Upper lobe of left lung (tissue), 6 donors: ENCODE measurements at places on chromosomes 16 and 17.

- no peak overlapping the region for H3K27ac ChIP-seq
- peaks cover 31% of the 10 kb centered on the region for H3K36me3 ChIP-seq
- H3K27me3 ChIP-seq, result no peaks in the 10 kb centered on the region
- DNase-seq, result no peak
- peaks cover 32% of the 10 kb centered on the region for H3K4me1 ChIP-seq
- no peak overlapping the region for H3K4me3 ChIP-seq
These were observed 99.2 kb upstream of the PLCG2 start for GRCh38 chr16:81679721-81680430.

- H3K4me3 ChIP-seq, result no peak overlapping the region
- H3K27me3 ChIP-seq, result no peaks in the 10 kb centered on the region
- H3K27ac ChIP-seq, result no peak overlapping the region
- peaks cover 54% of the 10 kb centered on the region for H3K36me3 ChIP-seq
- no peak for DNase-seq
These were observed 16.7 kb downstream of the CCDC57 start for GRCh38 chr17:82195675-82196672.

DNA sequence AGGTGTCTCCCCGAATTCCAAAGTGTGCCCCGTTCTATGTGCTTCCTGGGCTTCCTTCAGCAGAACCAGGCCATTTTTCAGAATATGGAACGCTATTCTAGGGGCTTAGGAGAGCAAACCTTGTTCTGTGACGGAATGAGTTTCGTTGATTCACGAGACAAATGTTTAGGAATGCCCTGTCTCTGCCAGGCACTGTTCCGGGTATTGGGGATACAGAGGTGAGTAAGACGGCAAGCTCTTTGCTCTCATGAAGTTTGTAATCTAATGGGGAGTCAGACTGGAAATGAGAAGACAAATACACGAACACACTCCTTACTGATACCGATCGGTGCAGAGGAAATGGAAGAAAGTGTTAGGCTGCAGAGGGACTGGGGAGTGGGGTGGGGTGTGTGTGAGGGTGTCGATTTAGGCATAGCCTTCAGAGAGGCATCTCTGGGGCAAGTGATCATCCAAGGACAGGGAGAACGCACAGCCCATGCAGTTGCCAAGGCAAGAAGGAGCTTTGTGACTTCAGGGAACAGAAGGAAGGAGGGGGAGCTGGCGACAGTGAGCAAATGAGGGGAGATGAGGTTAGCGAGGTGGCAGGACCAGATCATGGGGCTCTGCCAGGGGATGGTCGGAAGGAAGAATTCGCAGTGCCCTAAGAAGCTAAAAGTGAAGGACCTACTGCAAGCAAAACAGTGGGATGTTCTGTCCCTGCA, 189.6 kb downstream of the MSI2 start:
- no peak overlapping the region for H3K27ac ChIP-seq
- H3K4me1 ChIP-seq, result peaks cover 4% of the 10 kb centered on the region
- no peak for DNase-seq
- H3K27me3 ChIP-seq, result no peaks in the 10 kb centered on the region
- H3K4me3 ChIP-seq, result no peak overlapping the region

DNA sequence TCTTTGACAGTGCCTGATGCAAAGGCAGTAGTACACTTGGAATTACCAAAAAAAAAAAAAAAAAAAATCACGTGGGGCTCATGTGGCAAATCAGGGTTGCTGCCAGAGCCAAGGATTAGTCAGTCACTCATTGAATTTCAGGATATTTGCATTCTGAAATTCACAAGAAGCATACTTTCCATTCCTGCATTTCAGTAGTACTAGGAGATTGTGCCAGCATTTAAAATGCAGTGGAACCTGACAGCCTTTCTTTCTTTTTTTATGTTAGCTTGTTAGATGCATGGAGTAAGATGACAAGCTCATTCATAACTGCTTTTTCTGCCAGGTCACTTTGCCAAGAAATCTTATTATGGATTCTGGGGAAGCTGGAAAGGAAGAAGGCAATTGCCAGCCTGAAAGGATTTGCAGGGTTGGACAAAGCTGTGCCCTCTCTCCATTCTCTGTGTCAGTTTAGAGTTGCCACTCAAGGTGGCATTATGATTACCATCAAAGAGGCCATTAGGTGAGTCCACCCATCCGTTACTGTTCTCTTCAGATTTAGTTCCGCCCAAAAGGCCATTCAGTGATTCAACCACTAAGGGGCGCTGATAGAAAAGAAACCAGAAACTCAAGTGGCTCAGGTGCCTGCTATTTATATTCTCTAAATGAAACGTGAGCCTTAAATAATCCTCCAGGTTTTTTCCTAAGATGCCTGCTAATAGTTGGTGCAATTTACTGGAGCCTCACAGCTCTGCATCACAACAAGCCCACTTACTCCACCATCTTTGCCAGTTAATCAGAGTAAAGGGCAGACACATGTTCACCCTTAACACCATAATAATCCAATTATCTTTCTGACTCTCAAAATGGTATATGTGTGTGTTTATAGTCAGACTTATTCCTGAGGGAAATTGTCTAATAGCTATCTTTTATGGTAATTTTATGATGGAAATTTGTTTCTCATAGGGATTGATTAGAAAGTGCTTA, 59.0 kb downstream of the TANGO6 start:
- H3K4me3 ChIP-seq, result no peak overlapping the region
- peaks cover 7% of the 10 kb centered on the region for H3K4me1 ChIP-seq
- no peaks in the 10 kb centered on the region for H3K36me3 ChIP-seq
- DNase-seq, result no peak
- H3K27ac ChIP-seq, result no peak overlapping the region

- H3K36me3 ChIP-seq, result peaks cover 31% of the 10 kb centered on the region
- no peaks in the 10 kb centered on the region for H3K27me3 ChIP-seq
- no peak overlapping the region for H3K4me3 ChIP-seq
- H3K27ac ChIP-seq, result no peak overlapping the region
- no peak for DNase-seq
These were observed 68.2 kb downstream of the CDK12 start for GRCh38 chr17:39529455-39529854.

DNA sequence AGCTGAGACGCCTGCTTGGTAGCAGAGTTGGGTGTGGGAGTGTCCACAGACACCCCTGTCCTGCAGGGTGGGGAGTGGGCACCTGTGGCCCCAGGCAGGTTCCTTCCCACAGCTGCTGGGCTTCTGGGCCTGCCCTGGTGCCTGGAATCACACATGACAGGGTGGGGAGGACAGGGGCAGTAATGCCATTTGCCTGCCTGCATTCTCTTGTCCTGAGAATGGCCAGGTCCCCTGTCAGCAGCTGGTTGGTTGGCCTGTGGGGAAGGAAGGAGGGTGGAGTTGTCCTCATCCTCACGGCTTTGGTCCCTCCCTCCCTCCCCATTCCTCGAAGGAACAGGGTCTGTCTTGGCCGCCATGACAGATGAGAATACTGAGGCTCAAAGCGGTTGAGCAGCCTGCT, 5.2 kb downstream of the PRSS53 start:
- no peaks in the 10 kb centered on the region for H3K27me3 ChIP-seq
- DNase-seq, result no peak
- H3K27ac ChIP-seq, result no peak overlapping the region
- peaks cover 18% of the 10 kb centered on the region for H3K4me1 ChIP-seq
- no peak overlapping the region for H3K4me3 ChIP-seq
- peaks cover 34% of the 10 kb centered on the region for H3K36me3 ChIP-seq

DNA sequence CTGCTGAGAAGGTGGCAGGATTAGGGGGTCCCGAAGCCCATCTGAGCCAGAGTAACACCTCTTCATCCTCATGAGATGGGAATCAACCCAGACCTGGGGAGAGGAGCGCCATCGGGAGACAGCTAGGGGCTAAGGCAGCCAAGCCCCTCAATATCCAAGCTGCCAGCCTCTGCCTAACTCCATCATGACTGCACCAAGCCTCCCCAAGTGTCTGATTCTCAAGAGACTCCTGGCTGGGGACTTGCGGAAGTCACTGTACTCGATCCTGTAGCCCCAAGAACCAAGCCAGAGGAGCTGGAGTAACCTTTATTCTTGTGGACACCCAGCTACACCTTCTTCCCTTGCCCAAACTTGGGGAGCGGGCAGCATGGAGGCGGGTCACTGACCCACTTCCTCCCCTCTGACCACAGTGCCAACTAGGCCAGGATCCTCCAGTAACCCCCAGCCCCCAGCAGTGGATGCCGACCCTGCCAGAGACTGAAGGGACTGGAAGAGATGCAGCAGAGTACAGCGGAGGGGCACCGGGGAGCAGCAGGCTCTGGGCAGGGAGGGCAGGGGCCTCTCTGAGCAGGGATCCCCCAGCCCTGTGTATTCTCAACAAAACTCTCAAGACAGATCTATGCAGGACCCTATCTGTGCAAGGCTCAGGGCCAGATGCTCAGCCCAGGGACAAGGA, 13.3 kb downstream of the HDAC5 start:
- peaks cover 11% of the 10 kb centered on the region for H3K36me3 ChIP-seq
- H3K27me3 ChIP-seq, result no peaks in the 10 kb centered on the region
- peak overlapping the region; percentile 31 for H3K4me3 ChIP-seq
- peak overlapping the region; percentile 71 for H3K27ac ChIP-seq
- peaks cover 69% of the 10 kb centered on the region for H3K4me1 ChIP-seq

DNA sequence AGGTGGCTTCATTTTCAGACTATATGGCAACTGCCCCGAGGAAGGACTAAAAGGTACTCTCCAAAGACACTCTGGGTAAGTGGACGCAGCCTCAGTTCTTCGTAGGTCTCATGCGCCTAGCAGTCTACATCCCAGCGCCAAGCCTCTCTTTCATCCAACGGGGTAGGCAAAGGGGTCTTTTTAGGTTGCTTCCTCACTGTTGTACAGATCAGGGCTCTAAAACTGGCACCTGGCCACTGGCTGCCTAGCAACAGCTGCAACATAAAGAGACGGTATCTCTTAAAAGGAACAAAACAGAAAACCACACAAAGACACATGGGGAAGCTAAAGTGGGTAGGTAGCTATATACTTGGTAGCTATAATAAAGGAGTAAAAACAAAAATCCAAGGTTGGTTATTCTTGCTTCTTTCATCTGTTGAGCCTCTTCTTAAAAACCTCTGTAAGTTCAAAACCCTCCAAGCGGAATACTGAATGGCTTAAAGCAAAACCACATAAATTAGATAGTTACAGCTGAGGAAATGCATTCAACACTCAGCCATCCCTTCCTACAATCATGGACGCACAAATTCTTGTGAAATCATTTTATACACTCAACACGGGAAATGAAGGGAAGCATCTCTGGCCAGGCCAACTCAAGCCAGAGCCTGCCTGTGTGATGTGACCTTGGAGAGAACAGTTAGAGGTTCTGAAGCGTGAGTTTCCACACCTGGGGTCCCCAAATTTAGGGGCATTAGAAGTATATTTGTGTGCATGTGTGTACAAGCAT, 22.7 kb downstream of the CYTH1 start:
- H3K36me3 ChIP-seq, result no peaks in the 10 kb centered on the region
- H3K27me3 ChIP-seq, result no peaks in the 10 kb centered on the region
- peaks cover 31% of the 10 kb centered on the region for H3K4me1 ChIP-seq

GRCh38 chr16:1137604-1138003, 15.3 kb upstream of the CACNA1H start:
- H3K4me3 ChIP-seq, result no peak overlapping the region
- H3K27ac ChIP-seq, result no peak overlapping the region
- H3K4me1 ChIP-seq, result no peaks in the 10 kb centered on the region
- H3K27me3 ChIP-seq, result no peaks in the 10 kb centered on the region

DNA sequence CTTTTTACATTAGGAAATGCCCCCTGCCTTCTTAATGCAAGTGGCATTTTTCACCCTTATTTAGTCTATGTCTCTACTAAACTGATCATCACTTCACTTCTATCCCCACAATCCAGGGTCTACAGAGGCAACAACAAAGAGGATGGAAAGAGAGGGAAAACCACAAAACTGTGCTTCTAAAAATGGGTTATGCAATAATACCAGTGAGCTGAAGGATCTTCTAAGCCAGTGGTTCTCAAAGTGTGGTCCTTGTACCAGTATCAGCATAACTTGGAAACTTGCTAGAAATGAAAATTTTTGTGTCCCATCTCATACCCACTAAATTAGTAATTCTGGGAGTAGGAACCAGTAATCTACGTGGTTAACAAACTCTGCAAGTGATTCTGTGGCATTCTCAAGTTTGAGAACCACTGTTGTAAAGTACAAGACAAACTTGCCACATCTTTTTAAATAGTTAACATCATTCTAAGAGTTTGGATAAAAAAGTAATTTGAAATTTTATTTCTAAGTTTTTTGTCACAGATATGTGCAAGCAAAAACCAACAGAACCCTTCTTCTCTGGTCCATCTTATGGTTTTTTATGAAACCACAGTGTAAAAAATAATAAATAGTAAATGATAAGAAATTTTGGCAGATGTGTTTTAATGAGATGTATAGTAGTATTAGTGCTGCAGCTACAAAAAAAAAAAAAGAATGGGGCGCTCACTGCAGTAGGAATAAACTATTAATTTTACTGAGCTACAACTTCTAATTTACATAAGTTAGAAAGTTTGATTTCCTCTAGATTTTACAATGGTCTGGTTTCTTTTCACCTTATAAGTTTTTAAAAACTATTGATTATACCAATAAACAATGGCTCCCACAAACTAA, 16.2 kb downstream of the CDC27 start:
- H3K36me3 ChIP-seq, result peaks cover 52% of the 10 kb centered on the region
- H3K4me3 ChIP-seq, result no peak overlapping the region
- H3K4me1 ChIP-seq, result no peaks in the 10 kb centered on the region
- no peak overlapping the region for H3K27ac ChIP-seq
- no peaks in the 10 kb centered on the region for H3K27me3 ChIP-seq
- no peak for DNase-seq

DNA sequence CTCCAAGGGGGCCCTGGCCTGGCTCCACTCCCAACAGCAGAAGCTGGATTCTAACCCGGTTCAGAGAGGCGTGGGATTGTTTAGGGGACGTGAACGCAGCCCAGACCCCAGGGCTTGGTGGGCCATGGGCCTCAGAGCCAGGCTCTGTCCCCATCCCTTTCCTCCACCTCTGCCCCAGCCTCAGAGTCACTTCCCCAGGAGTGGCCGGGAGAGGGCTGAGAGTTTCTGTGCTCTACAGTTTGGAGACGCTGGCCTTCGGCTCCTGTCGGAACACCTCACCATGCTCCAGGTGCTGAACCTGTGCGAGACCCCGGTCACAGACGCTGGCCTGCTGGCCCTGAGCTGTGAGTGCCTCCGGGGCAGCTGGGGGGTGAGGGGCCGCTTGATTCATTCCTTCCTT, 73.8 kb upstream of the PLCG2 start:
- H3K4me3 ChIP-seq, result no peak overlapping the region
- peaks cover 9% of the 10 kb centered on the region for H3K4me1 ChIP-seq
- H3K27ac ChIP-seq, result no peak overlapping the region
- peaks cover 73% of the 10 kb centered on the region for H3K36me3 ChIP-seq
- H3K27me3 ChIP-seq, result no peaks in the 10 kb centered on the region
- no peak for DNase-seq
